GM12891 (cell line): ENCODE measurements at places on chromosomes 2 and 18.

- no peak for DNase-seq
Observed at GRCh38 chr2:53268086-53268485, 499.5 kb upstream of the CHAC2 start.

DNA sequence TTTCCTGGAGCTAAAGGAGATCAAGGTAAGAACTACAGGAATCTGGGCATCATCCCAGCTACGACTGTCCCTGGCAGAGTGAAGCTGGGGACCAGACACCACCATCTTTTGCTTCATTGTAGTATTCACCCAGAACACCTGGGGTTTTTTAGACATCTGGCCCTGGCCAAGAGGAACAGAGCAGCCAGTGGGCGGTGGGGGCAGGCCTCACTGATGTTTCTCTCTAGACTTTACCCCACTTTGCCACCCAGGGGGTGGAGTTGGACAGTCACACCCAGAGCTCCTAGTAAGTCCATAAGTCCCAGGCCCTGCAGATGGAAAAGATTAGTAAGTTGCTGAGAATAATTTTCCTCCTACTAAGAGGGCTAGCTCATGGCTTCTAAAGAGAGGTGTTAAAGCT lies 39.6 kb downstream of the MARCO start:
- no peak for DNase-seq

GRCh38 chr18:22933206-22933965 lies at the start of gene RBBP8:
Gene RBBP8 (plus strand): TSS chr18:22933328. CDS start chr18:22936852, 3,524 bp downstream.
- peak; percentile 57 for DNase-seq

- DNase-seq = no peak
Observed at GRCh38 chr18:71951001-71951400, 593.1 kb downstream of the CBLN2 start.

- no peak for DNase-seq
Observed at GRCh38 chr2:237310515-237311114, 103.3 kb downstream of the COL6A3 start.

GRCh38 chr2:44543773-44544725 lies 182.3 kb downstream of the CAMKMT start:
- no peak for DNase-seq

GRCh38 chr18:55425698-55426097 lies 162.3 kb downstream of the TCF4 start:
- no peak for DNase-seq

DNA sequence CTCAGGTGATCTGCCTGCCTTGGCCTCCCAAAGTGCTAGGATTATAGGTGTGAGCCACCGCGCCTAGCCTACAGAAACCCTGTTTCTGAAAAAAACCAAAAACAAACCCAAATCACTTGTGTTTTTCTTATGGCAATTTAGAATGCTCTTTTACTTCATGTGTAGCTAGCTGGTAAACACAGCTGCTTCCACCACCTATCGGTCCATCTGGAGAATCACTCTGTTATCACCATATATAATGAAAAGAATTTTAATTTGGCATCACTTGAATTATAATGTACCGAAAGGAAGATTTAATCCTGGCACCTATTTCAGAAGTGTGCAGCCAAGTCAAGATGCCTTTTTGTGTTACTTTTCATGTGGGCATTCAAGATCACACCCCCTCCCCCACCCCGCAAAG lies 86.5 kb upstream of the ITGB6 start:
- no peak for DNase-seq

DNA sequence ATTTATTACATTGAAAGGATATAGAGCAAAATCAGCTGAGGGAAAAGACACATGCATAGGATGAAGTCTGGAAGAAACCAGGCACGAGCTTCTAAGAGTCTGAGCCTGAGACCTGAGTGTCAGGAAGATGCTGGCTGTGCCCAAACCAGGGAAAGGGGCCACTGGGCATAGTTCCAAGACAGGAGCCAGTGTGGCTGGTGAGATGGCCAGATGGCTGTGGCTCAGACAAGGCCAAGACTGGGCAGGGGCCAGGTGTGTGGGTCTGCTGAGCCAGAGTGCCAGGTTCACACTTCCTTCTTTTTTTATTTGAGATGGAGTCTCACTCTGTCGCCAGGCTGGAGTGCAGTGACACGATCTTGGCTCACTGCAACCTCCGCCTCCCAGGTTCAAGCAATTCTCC lies 95.5 kb upstream of the ATG16L1 start:
- DNase-seq = no peak

- DNase-seq = no peak
Observed at GRCh38 chr2:120445449-120446143, 99.7 kb downstream of the INHBB start.

DNA sequence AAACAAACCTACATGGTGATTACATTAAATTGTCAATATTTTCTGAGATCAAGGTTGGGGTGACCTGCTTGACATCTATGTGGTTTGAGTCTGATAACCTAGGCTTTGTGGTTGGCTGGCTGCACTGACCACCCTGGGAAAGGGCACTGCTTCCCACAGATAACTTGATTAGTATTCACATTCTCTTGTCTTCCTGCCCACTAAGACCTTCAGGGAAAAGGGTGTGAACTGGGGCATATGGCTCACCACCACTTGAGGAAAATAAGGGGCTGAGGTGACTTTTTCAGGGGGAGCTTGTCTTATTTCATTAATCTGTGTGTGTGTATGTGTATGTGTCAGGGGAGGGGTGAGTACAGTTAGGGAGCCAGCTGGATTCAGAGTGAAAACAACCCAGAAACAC lies 1.5 kb downstream of the SMYD1 start:
- no peak for DNase-seq

- DNase-seq = no peak
Observed at GRCh38 chr2:241039416-241039815, 41.0 kb downstream of the SNED1 start.

- no peak for DNase-seq
Observed at GRCh38 chr2:332592-332991, 44.7 kb upstream of the ALKAL2 start.

- DNase-seq = no peak
Observed at GRCh38 chr2:162379719-162380580, 36.0 kb downstream of the GCA start.

DNA sequence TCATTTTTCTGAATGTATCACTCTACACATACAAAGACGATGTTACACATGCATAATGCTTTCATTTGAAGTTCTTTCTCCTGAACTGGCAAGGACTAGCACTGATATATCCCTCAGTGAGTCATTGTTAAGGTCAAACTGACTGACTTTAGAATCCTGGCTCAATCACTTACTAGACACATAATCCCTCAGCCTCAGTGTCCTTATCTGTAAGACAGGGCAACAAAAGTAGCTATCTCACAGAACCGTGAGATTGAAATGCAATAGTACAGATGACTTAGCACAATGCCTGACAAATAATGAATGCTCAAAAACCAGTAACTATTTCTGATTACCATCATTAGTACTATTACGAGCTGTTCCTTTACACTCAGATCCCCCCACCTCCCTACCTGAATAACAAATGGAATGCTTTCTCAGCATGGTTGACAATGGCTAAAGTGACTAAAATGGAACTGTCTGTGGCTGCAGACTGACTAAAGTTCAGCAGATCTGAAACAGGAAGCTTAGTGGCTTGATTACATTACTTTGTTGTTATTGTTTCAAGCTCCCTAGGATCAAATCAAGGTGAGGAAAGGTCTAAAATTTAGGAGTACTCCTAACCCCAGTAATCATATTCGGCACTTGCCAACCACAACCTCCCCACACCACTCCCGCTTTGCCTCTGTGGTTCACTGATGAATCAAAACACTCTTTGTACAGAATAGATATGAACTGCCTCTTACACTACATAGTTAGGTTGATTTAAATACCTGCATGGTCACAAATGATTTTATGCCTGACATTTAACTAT lies 35.8 kb upstream of the CACNB4 start:
- no peak for DNase-seq

GRCh38 chr2:199851501-199851810 lies 464 bp upstream of the FTCDNL1 start:
- no peak for DNase-seq

DNA sequence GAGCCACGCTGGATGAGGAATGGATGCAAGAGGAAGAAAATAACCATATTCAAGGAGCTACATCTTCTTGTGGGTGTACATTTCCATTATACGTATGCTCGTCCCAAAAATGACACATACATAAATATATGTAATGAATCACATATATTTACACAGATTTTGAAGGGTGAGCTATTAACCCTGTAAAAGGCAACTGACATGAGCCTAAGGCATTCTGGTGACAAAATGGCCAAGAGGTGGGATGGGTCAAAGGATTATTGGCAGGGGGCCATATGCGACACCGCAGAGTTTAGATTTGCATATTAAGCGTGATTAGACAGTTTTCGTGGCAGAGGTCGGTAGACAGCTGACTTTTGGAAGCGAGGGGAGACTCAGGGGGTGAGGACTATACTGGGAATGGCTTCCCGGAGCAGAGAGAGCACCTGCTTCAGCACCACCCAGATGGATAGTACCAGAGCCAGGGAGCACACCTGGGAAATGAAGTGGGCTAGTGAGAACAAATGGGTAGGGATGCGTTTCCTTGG lies 431 bp upstream of the CNRIP1 start:
- no peak for DNase-seq

GRCh38 chr2:215410932-215411285 lies 25.0 kb downstream of the FN1 start:
- DNase-seq = no peak

DNA sequence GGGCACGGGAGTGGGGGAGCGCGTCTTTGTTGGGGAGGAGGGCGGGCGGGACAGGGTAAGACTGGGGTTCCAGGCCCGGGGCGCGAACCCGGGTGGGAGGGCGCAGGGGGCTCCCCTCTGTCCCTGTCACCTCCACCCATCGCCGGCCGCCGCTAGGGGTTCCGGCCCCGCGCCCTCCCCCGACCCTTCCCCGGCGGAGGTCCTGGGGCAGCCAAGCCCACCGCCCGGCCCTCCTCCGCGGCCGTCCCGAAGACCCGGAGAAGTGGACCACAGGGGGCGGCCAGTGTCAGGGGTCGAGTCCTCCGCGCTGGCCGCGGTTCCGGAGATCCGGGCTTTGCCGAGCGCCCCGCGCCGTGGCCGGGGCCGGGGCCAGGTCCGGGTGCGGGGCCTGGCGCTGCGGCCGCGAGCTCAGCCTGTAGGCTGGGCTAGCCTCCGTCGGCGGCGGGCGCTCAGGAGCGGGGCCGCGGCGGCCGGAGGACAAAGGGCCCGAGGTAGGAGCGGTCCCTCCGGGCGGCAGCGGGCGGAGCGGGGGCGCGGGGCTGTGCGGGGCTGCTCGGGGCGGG lies 16.6 kb upstream of the E2F6 start:
- DNase-seq = no peak

GRCh38 chr2:134408386-134408785 lies 154.5 kb downstream of the MGAT5 start:
- DNase-seq = no peak

DNA sequence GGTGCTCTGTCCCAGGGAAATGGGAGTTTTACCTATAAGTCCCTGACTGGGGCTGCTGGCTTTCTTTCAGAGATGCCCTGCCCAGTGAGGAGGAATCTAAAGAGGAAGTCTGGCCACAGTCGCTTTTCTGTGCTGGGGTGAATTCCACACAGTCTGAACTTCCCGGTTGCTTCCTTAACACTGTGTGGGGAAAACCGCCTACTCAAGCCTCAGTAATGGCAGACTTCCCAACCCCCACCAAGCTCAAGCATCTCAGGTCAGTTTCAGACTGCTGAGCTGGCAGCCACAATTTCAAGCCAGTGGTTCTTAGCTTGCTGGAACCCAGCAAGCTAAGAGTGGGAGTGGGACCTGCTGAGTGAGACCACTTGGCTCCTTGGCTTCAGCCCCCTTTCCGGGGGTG lies 54.9 kb downstream of the NUP35 start:
- DNase-seq = no peak

- DNase-seq = no peak
Observed at GRCh38 chr2:134178138-134178877, 75.6 kb upstream of the MGAT5 start.

GRCh38 chr18:50277942-50278341 lies 3.4 kb downstream of the MBD1 start:
- DNase-seq = no peak

DNA sequence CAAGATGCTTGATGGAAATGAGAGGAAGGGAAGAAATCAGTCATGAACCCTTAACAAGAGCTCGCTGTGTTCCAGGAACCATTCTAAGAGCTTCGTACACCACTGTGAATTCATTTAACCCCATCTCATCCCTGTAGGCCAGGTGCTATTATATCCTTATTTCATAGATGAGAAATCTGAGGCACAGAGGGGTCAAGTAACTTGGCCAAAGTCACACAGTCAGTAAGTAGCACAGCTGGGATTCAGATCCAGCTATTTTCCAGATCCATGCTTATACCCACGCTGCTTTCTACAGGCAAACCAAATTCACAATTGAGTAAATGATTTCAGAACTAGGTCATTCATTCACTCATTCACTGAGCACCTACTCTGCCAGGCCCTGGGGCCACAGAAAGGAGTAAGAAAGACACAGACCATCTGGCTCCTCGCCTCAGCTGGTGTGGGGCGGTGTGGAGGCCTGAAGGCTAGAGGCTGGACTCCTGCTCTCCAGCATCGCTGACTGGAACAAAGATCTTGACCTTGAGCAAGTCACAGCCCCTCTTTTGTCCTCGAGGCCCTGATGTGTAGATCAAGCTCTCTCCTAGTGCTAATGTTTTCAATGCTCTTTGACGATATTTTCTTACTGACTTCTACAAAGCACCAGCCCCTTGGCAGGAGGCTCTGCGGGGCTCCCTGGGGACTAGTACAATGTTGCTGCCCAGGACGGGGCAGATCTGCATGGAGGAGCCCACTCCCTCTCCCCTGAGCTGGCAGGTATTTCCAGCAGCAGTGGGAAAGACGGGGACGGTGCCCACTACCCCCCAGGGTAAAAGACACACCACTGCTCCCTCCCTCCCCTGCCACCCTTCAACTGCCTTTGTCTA lies 26.5 kb downstream of the STEAP3 start:
- no peak for DNase-seq

- DNase-seq = no peak
Observed at GRCh38 chr2:8452979-8453903, 228.6 kb upstream of the ID2 start.

GRCh38 chr18:10035281-10035991 lies 121.6 kb downstream of the VAPA start:
- no peak for DNase-seq

GRCh38 chr2:102154946-102155702 lies 12.6 kb downstream of the IL1R1 start:
- DNase-seq = no peak

GRCh38 chr2:207286106-207286505 lies 120.4 kb upstream of the KLF7 start:
- DNase-seq = no peak

- DNase-seq = peak; percentile 39
Observed at GRCh38 chr18:9434122-9434701, 41.1 kb upstream of the RALBP1 start.

- no peak for DNase-seq
Observed at GRCh38 chr2:127597984-127598380, 48.0 kb upstream of the GPR17 start.
